ENCODE measurements at places on chromosomes 3 and 15.
A peak's percentile ranks its signal among the peaks of the same experiment; 100 is the strongest.

GRCh38 chr3:123582315-123582714 is 2.5 kb downstream of the HACD2 start:
- DNase-seq = peak; percentile 0

DNA sequence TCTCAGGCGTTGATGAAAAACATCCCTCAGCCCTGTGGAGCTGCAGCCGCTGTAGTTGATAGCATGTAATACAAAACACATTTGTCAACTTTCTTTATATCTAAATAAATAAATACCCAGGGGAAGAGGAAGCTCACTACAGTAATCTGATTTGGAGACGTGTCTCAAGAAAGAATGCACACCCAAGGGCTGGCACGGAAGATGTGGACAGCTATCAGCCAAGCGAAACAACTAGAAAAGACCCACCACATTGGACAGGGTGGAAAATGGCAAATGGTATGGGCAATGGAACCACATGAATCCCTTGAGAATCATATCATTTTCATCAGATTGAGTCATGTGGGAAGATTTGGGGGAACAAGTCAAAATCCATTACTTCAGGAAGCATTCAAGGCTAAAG is 43.1 kb upstream of the ALDH1A3 start:
- DNase-seq = no peak

- no peak for DNase-seq
Measured at GRCh38 chr3:23113455-23114171, 89.5 kb upstream of the UBE2E2 start.

GRCh38 chr3:4429648-4430350 is 37.3 kb downstream of the SUMF1 start:
- no peak for DNase-seq

- peak; percentile 41 for DNase-seq
Measured at GRCh38 chr3:184334470-184335158, 2.8 kb upstream of the FAM131A start.

DNA sequence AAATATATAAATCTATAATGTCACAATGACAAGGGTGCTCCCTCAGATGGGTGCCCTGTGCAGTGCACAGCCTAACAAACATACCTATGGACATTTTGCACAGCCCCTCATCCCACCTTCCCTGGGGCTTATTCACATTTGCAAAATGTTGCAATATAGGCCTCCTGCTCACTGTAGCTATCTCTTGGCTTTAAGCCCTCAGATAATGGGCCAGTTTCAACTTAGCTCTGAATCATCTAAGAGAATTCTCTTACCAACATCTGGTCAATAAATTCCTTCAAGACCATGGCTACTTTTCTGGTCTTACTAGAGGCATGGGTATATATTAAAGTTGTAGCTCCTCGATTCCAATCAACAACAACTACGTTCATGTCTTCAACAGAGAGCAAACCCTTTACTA is 17.9 kb downstream of the LIPH start:
- no peak for DNase-seq

- no peak for DNase-seq
Measured at GRCh38 chr3:68787106-68787626, 145.2 kb downstream of the TAFA4 start.

DNA sequence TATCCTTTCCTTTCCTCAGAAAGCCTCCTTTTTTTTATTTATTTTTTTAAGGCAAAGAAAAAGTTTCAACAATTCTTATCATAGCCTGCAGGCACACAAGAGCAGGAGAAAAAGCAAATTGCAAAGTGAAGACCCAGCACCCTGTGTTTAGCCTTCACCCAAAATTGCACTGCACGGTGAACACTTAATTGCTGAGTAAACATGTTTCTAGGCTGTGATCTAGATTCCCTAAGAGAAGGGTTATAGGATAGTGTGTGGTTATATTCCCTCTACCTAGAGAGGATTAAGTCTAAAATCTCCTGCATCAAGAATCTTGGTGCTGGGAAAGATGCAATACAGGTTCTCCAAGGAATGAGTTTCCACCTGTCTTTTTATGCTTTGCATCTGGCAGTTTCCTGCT is 70.2 kb upstream of the BFSP2 start:
- peak; percentile 67 for DNase-seq

DNA sequence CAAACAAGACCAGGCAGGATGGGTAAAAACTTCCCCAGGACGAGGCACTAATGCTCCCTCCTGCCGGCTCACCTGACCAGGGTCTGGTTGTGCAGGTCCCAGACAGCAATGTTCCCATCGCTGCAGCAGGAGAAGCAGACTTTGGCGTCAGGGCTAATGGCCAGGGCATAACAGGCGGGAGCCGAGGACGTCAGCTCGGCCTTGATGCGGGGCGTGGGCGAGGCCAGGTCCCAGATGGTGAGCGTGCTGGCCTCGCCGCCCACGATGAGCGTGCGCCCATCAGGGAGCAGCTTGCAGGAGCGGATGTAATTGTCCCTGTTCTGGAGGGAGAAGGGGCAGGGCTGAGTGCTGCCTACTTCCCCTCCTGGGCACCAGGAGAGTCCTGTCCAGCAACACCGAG is 43.4 kb downstream of the TLE3 start:
- no peak for DNase-seq

- DNase-seq = peak; percentile 5
Measured at GRCh38 chr3:124780761-124781475, 50.7 kb downstream of the UMPS start.

GRCh38 chr15:69456208-69457166 is 3.9 kb downstream of the RPLP1 start:
- DNase-seq = no peak

Measured in NCI-H69 (cell line).